ENCODE measurements at places on chromosomes 3 and 15.
A peak's percentile ranks its signal among the peaks of the same experiment; 100 is the strongest.

- DNase-seq: no peak
Observed at GRCh38 chr3:120615847-120616609, 19.9 kb downstream of the NDUFB4 start.

- no peak for DNase-seq
Observed at GRCh38 chr3:187767266-187768012, 22.2 kb upstream of the BCL6 start.

GRCh38 chr3:62370858-62371719 lies 2.3 kb downstream of the FEZF2 start:
- DNase-seq: no peak

DNA sequence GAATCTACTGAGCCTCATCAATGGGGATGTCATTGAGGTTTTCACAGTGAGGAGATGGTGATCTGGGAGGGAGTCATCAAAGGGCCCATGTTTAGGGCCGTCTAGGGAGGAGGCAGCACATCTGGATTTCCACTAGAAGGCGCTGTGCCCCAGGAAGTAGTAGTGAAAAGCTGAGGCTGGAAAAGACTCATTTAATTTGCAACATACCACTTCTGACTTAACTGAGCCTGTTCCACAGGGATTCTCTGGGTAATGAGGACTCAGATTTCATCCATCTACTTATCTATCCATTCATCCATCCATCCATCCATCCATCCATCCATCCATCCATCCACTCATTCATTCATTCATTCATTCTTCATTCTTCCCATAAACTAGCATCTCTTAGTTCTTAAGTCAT lies 17.4 kb upstream of the SHF start:
- peak; percentile 79 for DNase-seq

DNA sequence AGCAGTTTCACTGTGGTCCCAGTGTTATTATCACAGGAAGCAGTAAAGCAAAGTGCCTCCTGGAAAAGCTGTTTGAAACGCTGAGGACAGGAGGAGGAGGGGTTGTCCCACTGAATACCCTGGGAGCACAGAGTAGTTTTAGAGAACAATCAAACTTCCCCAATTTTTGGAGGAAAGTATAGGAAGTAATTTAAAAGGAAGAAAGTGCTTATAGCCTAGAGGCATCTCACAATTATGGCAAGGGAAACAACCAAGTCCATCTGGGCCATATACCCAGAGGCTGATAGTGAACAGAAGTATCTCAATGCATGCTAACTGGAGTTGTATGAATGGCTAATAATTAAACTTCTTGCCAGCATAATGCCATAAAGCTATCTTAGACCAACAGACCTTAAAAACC lies 137.2 kb upstream of the EPHA6 start:
- no peak for DNase-seq

DNA sequence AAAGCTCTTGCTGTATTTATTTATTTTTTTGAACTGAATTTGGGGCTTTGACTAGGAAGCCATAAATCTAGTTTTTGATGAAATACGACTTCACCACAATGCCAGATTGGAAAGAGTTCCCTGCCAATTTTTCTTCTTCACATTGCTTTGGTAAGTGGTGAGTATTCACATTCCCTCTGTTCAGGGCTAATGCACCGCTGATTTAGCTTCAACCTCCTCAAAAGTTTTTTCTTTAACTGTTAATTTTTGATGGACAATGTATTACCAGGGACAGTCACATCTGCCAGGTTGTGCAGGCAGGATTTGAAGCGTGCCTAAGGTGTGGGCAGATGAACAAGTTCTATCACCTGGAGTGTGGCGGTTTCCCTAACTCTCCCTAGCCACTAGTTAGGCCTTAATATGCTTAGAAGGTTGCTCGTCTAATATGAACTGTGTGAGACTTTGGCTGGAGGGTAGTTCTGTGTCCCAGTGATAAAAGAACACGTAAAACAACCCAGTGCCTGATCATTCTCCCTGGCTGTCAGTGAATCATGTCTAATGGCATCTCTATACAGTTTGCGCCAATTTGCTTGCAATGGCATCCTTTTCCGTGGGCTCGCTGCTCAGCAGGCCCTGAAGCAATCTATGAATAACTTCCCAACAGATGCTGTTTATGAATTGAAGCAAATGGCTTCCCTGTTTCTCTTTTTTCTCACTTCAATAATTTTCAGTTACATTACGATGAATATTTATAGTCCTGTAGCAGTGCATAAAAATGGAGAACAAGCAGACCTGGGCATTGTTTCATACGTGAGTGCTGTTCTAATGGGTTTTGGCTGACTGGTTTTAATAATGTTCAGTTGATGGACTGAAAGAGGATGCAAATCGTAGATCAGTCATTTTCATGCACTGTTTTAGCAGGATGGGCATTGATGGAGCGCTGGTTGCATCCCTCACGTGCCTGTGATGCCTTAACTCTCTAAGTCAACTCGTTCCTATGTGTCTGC lies 243.2 kb upstream of the SUCLG2 start:
- no peak for DNase-seq

- no peak for DNase-seq
Observed at GRCh38 chr3:42151596-42152168, 60.5 kb downstream of the TRAK1 start.

Measured in NCI-H69 (cell line).